ENCODE measurements at places on chromosomes 5 and 9.
A peak's percentile ranks its signal among the peaks of the same experiment; 100 is the strongest.

GRCh38 chr5:3592298-3592697, 3.3 kb upstream of the IRX1 start:
- no peak for DNase-seq

- DNase-seq, result peak; percentile 42
These were observed 427 bp downstream of the PCYOX1L start for GRCh38 chr5:149358294-149358651.

GRCh38 chr5:24831989-24832388, 187.2 kb upstream of the CDH10 start:
- no peak for DNase-seq

DNA sequence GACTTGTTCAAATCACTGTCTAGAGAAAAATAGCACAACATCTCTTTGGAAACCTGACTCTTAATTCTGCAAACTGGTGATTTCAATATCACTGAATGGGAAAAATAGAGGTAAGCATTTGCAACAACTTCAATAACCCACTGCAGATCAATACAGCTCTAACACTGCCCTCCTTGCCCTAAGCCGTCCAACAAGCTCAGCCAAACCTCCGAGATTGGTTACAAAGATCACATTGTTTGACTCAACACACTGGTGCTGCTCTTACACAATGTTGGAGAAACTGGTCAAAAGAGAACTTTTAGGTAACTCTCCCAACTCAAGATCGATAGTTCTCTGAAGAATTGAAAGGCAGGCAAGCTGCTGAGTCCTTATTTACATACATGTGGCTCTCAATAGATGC, 150.4 kb downstream of the SPOCK1 start:
- DNase-seq, result no peak

- DNase-seq, result no peak
These were observed 137.1 kb upstream of the IRX2 start for GRCh38 chr5:2888520-2889060.

- DNase-seq, result no peak
These were observed 85.2 kb downstream of the NR3C1 start for GRCh38 chr5:143318270-143318669.

GRCh38 chr9:104482921-104483570, 21.0 kb upstream of the OR13F1 start:
- no peak for DNase-seq

DNA sequence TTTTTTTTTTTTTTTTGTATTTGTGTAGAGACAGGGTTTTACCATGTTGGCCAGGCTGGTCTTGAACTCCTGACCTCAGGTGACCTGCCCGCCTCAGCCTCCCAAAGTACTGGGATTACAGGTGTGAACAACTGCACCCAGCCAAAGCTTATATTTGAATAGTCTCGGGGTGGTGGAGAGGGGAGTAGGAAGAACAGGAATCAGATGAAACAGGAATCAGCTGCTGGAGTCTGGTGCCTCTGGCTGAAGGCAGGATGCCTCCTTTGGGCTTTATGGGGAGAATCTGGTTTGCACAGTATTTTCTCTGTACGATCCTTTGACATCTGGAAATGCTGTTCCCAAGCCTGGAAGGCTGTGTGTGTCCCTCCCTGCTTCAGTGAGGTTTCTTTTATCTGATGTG, 10.9 kb downstream of the C5orf52 start:
- no peak for DNase-seq

- no peak for DNase-seq
These were observed 2.4 kb downstream of the CD180 start for GRCh38 chr5:67194166-67194565.

DNA sequence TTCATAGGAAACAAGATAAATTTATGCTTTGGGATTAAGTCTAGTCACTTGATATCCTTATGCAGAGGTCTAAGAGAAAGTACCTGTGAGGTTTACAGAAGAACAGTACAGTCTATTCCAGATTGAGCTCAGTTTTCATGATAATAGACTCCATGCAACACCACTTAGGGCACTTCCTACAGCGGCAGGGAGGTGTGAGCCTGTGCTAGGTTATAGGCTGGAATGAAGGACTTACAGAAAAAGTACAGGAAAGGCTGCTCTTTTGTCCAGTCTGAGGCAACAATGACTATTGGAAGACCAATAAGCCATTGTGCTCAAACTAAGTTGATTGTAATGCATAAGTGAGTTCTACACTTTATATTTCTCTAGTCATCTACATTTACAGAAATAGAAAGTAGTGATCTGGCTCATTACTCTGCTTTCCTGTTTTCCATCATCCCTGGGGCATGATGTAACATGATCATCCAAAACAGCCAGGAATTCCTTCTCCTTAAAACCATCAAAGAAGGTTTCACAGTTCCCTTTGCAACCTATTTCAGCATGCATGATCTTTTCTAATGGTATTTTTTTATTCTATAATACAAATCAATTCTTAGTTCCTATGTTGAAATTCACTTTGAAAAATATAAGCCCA, 322.8 kb downstream of the SLF1 start:
- DNase-seq, result no peak

DNA sequence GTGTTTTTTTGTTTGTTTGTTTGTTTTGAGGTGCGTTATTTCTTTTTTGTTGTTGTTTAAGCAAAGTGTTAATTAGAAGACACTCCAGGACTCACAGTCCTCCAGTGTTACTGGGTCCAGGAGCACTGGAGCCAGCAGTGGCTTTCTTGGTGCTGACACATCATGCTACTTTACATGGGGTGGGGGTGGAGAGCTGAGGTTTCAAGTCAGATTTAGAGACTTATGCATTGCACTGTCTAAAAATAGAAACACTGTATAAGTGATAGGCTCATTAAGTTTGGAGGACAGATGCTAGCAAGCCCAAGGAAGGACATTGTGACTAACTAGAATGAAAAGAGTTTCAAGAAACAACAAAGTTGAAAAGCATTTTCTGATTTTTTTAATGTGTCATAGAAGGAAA, 2209.2 kb downstream of the MAT2B start:
- no peak for DNase-seq

DNA sequence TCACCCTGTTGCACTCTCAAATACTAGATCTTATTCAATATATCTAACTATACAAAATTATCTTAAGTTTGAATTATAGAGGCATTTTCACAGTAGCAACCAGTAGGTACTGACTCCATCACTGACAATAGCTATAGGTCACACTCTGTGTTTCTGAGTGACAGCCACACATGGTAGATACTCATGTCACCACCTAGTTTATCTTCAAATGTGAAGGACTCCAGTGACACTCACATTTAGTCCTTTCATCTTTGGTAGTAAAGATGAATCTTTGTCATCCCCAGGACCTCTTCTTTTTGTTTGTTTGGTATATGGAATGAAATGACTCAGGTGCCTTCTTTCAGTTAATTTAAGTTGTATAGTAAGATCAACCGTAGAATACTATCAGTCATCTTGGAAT, 102.5 kb upstream of the DHFR start:
- DNase-seq, result no peak

- peak; percentile 83 for DNase-seq
These were observed 694 bp downstream of the RMI1 start for GRCh38 chr9:83981126-83981871.

DNA sequence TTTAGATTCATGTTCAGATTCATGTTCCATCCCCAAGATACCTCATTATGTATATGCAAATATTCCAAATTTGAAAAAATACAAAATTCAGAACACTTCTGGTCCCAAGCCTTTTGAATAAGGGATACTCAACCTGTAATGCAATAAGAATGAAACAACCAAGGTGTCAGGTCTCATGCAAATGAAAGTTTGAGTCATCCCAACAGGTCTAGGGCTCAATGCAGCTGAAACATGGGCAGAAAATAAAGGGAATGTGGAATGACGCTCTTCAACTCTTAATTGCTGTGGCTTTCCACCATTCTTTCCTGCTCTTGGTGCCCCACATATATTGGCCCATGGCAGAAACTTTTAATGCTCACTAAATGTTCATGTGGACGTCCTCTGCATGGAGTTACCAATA, 107.3 kb upstream of the DAPK1 start:
- no peak for DNase-seq

DNA sequence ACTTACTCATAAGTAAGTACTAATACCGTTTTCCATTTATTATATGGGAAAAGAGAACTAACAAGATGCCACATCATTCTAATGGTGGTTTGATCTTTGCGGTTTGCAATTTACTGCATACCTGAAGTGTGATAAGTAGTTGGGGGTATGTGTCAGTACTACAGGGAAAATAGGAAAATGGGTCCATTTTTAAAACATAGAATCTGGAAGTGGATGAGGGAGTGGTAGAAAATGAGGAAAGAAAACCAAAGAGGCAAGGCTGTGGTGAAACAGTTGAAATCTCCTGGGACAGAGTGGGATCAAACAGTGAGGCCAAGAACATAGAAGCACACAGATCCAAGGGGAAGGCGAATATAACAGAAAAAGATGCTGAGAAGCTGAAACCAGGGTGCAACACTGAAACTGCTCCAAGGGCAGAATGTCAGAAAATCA, 6.7 kb downstream of the ADAMTSL1 start:
- peak; percentile 56 for DNase-seq

- no peak for DNase-seq
These were observed 90.2 kb upstream of the LHFPL2 start for GRCh38 chr5:78738693-78739300.

- no peak for DNase-seq
These were observed 45.2 kb upstream of the ALDH1B1 start for GRCh38 chr9:38347271-38347671.

- DNase-seq, result no peak
These were observed 356.9 kb downstream of the SLIT3 start for GRCh38 chr5:168944004-168944403.

DNA sequence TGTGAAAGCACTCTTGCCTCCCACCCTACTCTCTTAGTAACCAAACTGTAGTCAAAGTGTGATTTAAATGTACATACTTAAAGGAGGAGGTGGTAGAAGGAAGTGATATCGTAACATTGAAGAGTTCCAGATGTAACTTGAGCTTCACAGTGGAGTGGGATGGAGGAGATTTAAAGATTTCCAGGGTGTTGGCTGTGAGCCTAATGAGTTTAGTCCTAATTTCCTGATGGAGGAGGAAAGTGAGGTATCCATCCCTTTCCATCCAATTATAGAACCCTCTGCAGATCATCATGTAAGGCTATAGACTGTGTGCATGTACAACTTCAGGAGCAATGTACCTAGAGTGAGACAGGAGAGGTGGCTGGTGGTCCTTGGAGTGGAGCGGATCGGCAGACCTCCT, 1163.9 kb upstream of the SEMA6A start:
- no peak for DNase-seq

- DNase-seq, result no peak
These were observed 29.2 kb upstream of the C9orf57 start for GRCh38 chr9:72089451-72090130.

DNA sequence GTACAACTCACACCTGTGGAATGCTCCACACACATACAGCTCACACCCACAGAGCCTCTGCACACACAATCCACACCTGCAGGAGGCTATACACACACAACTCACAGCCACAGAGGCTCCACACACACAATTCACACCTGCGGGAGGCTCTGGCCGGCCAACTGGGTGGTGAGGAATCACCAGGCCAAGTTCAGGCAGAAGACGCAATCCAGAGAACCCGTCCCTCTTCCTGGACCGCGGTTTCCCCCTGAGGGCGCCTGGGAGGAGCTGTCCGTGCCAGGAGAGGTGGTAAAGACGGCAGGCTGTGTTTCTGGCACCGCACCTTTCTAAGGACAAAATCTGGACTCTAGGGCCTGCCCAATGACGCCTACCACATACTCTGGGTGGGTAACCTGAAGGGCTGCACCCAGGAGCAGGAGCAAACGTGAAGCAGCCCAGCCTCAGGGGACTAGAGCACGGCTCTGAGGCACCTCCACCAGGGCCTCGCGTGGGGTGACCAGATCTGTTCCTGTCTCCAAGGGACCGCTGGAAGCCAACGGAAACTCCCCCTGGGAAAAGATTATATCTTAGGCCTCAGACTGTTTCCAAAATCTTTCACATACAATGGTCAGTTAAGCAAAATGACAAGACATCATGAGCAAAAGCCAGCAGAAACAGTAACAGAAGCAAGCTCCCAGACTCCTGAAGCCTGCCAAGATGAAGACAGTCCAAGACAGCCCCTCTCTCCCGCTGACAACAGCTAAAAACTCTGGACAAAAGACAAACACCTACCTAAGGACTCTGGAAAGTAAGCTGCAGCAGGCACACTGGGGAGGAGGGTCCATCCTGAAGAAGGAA, 16.9 kb downstream of the CAMSAP1 start:
- DNase-seq, result no peak

DNA sequence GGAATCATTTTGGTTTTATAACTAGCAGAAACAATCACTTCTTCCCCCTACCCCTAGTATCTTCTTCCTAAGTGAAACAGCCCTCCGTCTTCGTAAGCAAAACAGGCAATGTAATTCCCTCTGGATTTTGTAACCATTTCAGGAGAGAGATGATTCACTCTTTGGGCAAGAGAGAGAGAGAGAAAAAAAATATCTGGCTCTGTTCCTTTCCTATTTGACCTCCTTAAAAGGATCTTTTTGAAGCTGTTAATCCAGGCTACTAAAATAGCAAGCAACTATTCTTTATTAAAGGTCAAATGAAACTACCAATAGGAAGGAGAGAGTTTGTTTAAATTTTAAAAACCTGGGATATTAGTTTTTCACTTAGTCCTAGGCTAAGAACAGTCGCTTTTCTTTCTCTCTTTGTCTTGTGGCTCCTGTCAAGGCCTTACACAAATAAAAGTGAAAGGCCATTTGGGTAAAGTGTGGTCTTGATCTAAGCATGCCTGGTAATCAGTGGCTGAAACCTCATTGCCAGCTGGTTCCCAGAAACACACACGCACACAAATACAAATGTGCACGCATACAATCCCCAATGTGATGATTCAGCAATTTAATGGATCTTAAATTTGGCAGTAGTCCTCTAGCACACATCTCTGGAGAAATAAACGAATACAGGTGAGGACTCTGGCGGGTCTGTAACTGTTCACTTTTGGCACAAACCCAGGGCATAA, 70.2 kb downstream of the PRUNE2 start:
- DNase-seq, result peak; percentile 83

- no peak for DNase-seq
These were observed 251.9 kb downstream of the NFIB start for GRCh38 chr9:14061936-14062585.

Data from adipocyte (in vitro differentiated cells).